ELF-1 (cell line): ENCODE measurements at places on chromosomes 13 and 19.

- no peak for DNase-seq
Observed at GRCh38 chr13:51805313-51805712, 1.4 kb upstream of the DHRS12 start.

GRCh38 chr13:21069561-21070004 lies 8.2 kb upstream of the LATS2 start:
- no peak for DNase-seq

DNA sequence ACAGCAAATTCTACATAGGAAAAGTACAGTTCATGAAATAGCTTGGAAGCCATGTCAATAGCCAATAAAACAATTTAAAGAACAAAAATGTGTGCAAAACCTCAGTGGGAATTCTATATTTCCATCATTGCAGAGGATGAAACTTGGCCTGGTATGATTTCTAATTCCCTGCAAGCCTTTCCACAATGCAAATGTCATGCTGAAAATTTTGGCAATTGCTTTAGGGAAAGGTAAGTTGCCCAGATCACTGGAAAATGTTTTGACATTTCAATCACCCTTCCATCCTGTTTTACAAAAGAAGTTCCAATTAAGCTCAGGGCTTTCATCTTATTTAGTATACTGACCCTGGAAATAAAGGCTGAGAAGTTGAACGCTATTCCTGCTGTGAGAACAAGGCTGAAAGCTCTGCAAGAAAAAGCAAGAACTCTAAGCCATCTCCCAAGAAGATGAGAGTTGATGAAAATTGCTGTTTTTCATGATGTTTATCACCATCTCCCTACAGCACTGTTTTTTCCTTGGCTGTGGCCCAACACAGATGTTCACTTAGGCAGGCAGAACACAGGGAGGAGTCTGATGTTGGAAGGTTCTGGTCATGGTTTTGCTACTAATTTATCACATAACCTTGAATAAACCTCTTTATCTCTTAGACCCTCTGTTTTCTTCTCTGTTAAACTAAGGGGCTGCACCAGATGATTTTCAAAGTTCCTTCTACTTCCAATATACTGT lies 263.7 kb downstream of the KCTD12 start:
- no peak for DNase-seq

- DNase-seq: peak; percentile 45
Observed at GRCh38 chr13:61954092-61954491, 538.4 kb upstream of the PCDH20 start.

GRCh38 chr19:56106397-56106849 lies 14.7 kb downstream of the ZNF787 start:
- no peak for DNase-seq

DNA sequence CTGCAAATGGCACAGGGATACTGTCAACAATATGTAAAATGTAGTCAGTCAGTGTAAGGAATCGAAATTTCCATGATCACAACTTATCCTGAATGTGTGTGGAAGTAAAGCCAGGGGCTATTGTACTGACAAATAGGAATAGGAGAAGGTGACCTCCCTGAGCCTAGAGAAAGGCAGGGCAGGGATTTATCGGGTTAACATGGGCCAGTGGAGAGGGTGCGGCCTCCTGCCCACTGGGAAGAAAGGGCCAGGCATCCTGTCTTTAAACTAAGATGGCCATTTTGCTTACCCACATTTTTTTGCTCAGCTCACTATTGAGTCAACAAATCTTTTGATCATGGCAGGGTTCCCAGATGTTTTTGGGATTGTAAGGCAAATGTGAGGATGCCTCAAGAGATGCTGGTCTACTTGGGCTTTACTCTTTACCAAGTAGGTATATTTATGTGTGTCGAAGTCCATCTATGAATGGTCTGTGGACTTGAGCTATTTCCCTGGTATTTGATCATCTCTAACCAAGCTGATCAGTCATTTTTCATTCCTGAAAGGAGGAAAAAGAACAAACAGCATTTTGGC lies 116.6 kb upstream of the RNF113B start:
- no peak for DNase-seq

GRCh38 chr19:17385878-17386611 lies 8.0 kb downstream of the CCDC194 start:
- DNase-seq: peak; percentile 93

- peak; percentile 36 for DNase-seq
Observed at GRCh38 chr13:58165617-58166016, 534.1 kb downstream of the PCDH17 start.

DNA sequence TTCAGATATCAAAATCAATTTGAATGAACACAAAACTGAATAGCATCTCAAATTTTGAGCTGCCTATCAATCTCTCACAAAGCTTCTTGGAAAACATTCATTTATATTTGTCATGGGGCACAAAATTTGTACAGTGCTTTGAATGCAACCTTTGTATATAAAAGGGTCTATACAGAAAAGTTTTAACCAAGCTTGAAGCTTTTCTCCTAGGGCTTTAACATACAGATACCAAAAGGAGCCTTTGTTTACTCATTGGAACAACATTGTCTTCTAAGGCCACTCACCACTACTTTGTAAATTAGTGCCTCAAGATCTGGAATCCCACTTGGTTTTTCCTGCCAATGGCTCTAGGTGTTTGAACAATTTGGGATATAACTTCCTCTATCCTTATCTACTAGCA lies 21.2 kb downstream of the LNX2 start:
- no peak for DNase-seq

GRCh38 chr19:40192758-40193586 lies 1.7 kb downstream of the MAP3K10 start:
- peak; percentile 7 for DNase-seq

DNA sequence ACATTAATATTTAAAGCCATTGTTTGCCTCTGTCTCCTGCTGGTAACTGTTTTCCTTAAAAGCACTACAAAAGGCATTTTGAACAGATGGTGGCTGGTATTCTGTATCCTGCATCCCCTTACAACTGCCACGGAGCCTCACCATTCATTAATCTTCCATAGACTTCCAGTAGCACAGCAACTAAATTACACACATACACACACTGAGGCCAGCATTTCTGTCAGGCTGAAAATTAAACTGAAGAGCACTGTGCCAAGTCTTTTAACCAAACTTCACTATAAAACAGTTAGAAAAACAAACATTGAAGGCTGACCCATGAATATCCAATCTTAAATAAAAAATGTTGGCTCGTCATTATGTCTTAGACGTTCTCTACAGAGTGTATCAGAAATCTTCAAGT lies 697.8 kb downstream of the DACH1 start:
- DNase-seq: no peak

GRCh38 chr13:105403086-105403485 lies 1132.4 kb downstream of the EFNB2 start:
- no peak for DNase-seq

DNA sequence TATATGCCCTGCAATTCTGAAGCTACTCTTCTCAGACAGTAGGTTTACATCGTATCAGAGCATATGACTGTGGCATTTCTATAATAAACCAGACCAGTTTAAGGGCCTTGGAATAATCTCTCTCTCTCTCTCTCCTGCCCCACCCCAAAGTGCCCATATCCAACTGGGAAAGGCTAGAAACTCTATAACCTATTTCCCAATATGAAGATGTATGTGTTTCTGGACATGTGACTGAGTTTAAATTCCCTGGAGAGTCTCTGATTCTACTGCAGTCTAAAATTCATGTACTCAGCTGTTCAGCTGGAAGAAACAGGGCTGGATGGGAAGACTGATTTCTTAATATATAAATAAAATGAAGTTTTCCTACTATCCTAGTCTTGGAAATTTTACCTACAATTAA lies 91.9 kb upstream of the MBNL2 start:
- DNase-seq: no peak

GRCh38 chr19:3725640-3726310 lies 17.6 kb downstream of the TJP3 start:
- peak; percentile 81 for DNase-seq

DNA sequence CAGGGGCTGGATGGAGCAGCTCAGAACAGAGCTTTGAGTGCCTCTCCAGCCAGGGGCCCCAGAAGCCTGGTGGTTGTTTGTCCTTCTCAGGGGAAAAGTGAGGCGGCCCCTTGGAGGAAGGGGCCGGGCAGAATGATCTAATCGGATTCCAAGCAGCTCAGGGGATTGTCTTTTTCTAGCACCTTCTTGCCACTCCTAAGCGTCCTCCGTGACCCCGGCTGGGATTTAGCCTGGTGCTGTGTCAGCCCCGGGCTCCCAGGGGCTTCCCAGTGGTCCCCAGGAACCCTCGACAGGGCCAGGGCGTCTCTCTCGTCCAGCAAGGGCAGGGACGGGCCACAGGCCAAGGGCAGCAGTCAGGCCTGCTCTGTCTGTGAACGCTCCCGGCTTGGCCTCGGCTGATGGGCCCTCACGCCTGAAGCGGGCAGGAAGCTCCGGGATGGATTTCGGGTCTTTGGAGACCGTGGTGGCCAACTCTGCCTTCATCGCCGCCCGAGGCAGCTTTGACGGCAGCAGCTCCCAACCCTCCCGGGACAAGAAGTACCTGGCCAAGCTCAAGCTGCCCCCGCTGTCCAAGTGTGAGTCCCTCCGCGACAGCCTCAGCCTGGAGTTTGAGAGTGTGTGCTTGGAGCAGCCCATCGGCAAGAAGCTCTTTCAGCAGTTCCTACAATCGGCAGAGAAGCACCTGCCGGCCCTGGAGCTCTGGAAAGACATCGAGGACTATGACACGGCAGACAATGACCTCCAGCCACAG lies at the start of gene GRK1:
TSS of gene GRK1 (plus strand) at position 269 of the 751 bp plus-strand sequence. CDS start at position 437, 168 bp downstream.
- no peak for DNase-seq

- no peak for DNase-seq
Observed at GRCh38 chr13:109922518-109922917, 136.1 kb upstream of the IRS2 start.

GRCh38 chr19:7916103-7916954 lies 1.7 kb downstream of the TGFBR3L start:
- DNase-seq: peak; percentile 23

- DNase-seq: no peak
Observed at GRCh38 chr13:35789335-35790165, 313.1 kb upstream of the MAB21L1 start.

DNA sequence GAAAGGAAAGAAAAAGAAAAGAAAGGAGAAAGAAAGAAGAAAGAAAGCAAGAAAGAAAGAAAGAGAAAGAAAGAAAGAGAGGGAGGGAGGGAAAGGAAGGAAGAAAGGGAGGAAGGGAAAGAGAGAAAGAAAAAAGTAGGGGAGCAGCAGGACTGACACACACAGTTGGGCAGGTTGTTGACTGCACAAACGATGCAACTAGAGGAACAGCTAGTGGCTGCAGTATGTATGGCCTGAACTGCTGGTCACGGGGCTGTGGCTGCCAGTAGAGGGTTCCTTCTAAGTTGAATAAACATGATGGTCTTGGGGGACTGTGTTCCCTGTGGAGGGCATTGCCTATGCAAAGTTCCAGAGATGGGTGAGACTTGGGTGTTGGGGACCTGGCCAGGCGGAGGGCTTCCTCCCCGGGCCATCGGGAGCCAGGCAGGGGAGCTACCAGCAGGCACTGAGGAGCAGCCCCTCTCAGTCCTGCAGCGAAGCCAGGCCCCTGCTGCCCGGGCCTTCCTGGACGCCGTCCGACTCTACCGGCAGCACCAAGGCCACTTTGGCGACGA lies 16.7 kb upstream of the COLGALT1 start:
- no peak for DNase-seq

DNA sequence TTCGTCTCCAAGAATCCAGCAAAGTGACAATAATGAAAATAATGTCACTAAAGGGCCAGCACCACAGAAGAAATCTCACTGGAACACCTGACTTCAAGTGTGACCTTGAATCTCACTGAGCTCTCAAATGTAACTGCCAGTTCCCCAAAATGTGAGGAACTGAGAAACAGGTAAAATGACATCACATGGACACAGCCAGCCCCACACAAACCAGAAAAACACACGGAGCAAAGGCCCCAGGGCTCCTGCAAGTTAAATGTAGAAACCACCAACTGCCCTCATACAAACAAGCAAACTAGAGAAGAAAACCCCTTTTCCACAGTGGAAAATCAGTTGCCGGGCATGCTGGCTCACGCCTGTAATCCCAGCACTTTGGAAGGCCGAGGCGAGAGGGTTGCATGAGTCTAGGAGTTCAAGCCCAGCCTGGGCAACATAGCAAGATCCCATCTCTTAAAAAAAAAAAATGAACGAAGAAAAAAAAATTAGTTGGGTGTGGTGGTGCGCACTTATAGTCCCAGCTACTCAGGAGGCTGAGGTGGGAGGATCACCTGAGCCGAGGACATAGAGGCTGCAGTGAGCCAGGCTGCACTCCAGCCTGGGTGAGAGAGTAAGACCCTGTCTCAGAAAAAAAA lies 8.7 kb upstream of the KANK2 start:
- no peak for DNase-seq

- no peak for DNase-seq
Observed at GRCh38 chr19:35717665-35718344, at the start of gene KMT2B. KMT2B (plus strand) TSS chr19:35718003; CDS start chr19:35718019, 16 bp downstream.

GRCh38 chr13:71587193-71587592 lies 279.8 kb downstream of the DACH1 start:
- no peak for DNase-seq

DNA sequence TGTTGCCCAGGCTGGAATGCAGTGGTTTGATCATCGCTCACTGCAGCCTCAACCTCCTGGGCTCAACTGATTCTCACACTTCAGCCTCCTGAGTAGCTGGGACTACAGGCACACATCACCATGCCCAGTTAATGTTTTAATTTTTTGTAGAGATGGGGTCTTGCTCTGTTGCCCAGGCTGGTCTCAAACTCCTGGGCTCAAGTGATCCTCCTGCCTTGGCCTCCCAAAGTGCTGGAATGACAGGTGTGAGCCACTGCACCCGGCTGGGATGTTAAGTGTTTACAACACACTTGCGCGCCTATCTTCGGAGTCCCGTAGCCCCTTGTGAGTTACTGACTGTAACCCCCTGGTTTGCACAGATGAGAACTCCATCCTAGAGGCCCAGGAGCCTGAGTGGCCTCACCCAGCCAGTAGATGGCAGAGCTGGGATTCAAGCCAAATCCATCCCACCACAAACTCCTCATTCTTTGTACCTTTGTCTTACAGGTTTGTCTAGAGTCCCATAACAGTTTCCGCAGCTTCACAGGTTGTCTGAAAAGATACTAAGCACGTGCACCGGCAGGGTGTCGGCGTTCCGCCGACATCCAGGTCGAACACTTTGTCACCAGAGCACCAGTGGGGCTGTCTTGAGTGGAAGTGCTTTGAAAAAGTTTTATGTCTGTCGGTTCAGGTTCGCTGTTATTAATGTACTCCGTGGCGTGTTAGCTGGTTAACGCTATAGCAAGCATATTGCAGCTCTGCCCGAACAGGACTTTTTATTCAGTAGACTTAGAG lies 14.7 kb downstream of the MAG start:
- peak; percentile 78 for DNase-seq

DNA sequence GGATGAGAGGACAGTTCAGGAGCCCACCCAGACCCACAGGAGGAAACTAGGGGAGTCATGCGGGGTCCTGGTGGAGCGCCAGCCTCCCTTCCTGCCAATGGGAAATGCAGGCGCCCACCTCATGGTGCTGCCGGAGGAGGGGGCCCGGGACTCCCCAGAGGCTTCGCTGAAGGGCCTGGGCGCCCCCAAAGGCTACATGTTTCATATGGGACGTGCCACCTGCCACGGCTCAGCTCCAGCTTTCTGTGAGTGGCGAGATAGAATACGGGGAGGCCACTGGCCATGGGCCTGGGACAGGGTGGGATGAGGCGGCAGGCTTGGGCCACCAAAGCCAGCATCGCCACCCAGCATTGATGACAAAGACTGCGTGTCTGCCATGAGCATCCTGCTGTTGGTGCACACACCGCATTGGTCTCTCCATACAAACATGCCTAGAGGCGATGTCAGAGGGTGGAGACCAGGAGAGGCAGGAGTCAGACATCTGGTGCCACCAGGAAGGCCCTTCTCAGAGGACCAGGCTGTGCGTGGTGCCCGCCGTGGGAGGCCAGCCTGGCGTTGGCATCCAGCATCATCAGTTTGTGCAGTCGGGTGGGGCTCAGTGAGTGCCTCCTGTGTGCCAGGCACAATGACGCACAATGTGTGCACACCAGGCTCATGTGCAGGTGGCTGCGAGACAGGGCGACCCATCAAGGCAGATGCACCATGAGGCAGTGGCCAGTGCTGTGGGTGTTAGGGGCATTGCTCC lies 1.2 kb upstream of the F10 start:
- no peak for DNase-seq
